ENCODE measurements at places on chromosomes 5 and 9. TPM values are rescaled to one million over a fixed set of nuclear protein-coding genes. Genes with fewer than 3 reads are reported as not detected.

The MCC gene
- total RNA-seq = 18.6 TPM

The GABRA6 gene
- total RNA-seq = not detected

The HMHB1 gene
- total RNA-seq = not detected

The LEAP2 gene
- 0.60 TPM for total RNA-seq

The MYMK gene
- not detected for total RNA-seq

The AQP7 gene
- total RNA-seq = 0.80 TPM

The PTGDS gene
- 80.4 TPM for total RNA-seq

The DMGDH gene
- 3.2 TPM for total RNA-seq

The NMUR2 gene
- not detected for total RNA-seq

The UBQLN1 gene
- total RNA-seq = 83.4 TPM

The SNCB gene
- total RNA-seq = not detected

The ZNF879 gene
- total RNA-seq = 2.9 TPM

The HAVCR1 gene
- total RNA-seq = not detected

DNA sequence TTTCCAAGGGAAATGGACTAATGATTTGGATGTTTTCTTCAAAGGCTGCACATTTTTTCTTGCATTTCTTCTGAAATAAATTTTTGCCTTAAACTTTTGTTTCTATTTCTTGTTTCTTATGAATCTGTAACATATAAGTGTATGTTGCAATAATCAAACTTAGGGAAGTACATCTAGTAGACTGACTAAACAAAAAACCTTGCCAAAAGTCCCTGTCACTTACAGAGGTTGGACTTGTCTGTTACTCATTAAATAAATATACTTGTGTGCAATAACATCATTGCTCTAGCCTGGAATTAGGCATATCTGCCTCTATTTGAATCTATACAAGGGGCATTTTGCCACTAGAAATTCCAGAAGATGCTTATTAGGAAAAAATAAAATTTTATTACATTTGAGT lies 56.6 kb downstream of the C6 start:
- no peaks in the 10 kb centered on the region for H3K36me3 ChIP-seq
- no peak overlapping the region for H3K4me3 ChIP-seq
- peaks cover 2% of the 10 kb centered on the region for H3K27me3 ChIP-seq
- no peak for DNase-seq
- no peaks in the 10 kb centered on the region for H3K4me1 ChIP-seq
- H3K27ac ChIP-seq = no peak overlapping the region

- peaks cover 7% of the 10 kb centered on the region for H3K27me3 ChIP-seq
- no peak overlapping the region for H3K4me3 ChIP-seq
- no peak for DNase-seq
- H3K36me3 ChIP-seq = no peaks in the 10 kb centered on the region
- no peaks in the 10 kb centered on the region for H3K4me1 ChIP-seq
Measured at GRCh38 chr9:12403721-12404120, 289.5 kb upstream of the TYRP1 start.

DNA sequence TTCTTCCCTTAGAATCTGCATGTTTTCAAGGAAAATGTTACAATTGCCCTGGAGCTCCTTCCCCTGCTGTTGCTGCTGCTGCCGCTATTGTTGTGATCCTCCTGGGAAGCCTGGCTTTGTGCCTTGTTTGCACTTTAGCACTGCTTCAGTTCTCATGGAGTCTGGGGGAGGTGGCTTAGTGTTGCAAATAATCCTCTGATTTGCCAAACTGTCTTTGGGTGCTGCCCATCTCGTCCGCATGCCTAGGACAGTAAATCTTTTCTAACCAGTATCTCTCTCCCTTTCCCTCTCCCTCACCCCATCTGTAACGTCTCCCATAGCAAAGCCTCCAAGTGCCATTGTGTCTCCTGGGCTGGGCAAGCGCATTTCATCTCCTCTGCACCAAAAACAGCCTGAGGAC lies 30.3 kb downstream of the FAM240B start:
- no peak overlapping the region for H3K4me3 ChIP-seq
- no peak for DNase-seq
- no peaks in the 10 kb centered on the region for H3K27me3 ChIP-seq
- H3K4me1 ChIP-seq = peaks cover 29% of the 10 kb centered on the region

GRCh38 chr5:93346301-93346700 lies 234.7 kb downstream of the NR2F1-AS1 start:
- no peaks in the 10 kb centered on the region for H3K36me3 ChIP-seq
- H3K4me1 ChIP-seq = peaks cover 35% of the 10 kb centered on the region
- no peak for DNase-seq

DNA sequence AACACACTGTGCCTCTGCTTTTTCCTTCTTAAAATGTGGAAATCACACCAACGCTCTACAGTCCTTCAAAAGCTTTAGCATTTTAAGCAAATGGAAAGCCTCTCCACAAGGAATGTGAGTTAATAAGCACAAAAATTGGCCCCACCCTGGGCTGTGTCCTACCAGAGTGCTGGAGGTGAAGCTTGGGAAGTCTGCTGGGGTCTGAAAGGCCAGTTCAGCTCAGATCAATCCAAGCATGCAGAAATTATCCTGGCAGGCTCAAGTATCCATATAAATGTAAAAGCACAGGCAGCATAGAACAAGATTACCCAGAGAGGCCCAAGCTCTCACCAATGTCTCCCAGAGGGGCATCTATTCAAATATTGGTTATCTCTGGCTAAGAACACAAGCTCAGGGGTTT lies 98.5 kb downstream of the ESM1 start:
- H3K36me3 ChIP-seq = no peaks in the 10 kb centered on the region
- peaks cover 37% of the 10 kb centered on the region for H3K4me1 ChIP-seq
- DNase-seq = no peak

GRCh38 chr5:18992264-18992663 lies 995.7 kb downstream of the CDH18 start:
- H3K36me3 ChIP-seq = no peaks in the 10 kb centered on the region
- H3K4me1 ChIP-seq = no peaks in the 10 kb centered on the region
- DNase-seq = no peak
- H3K27ac ChIP-seq = no peak overlapping the region
- peaks cover 4% of the 10 kb centered on the region for H3K27me3 ChIP-seq
- no peak overlapping the region for H3K4me3 ChIP-seq

GRCh38 chr5:38765399-38765861 lies 80.4 kb upstream of the OSMR start:
- H3K4me1 ChIP-seq = peaks cover 19% of the 10 kb centered on the region
- H3K4me3 ChIP-seq = no peak overlapping the region
- no peaks in the 10 kb centered on the region for H3K27me3 ChIP-seq
- peak overlapping the region; percentile 36 for H3K27ac ChIP-seq

GRCh38 chr5:160923411-160923810 lies 71.4 kb upstream of the ATP10B start:
- no peak overlapping the region for H3K4me3 ChIP-seq
- H3K27ac ChIP-seq = no peak overlapping the region
- H3K36me3 ChIP-seq = no peaks in the 10 kb centered on the region
- DNase-seq = no peak
- H3K4me1 ChIP-seq = no peaks in the 10 kb centered on the region

DNA sequence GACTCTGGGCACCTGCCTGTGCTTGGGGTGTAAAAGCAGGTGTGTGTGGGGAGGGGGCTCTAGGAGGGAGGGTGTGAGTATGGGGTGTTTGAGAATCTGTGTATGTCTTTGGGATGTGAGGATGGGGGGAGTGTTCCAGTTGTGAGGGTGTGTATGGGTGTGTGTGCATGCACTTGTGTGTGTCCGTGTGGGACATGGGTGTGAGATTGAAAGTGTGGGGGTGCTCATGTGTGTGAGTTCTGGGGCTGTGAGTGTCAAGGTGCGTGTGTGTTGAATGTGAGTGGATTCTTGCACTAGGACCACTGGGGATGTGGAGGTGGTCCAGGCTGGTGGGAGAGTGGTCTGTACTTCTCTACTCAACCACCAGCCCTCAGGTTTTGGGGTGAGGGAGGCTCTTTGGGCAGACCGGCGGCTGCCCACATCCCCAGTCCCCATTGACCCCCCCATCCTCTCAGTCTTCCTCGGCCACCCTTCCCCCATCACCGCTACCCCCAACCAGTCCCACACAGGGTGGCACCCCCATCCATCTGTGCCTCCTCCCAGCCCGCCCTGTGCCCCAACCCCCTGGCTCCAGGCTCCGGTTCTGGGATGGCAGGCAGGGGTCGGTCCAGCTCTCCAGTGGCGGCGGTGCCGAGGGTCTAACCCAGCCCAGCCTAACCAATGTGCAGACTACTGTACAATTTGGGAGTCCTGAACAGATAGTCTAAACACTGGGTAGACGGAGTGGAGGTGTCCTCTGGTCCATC lies 31.5 kb downstream of the GOLGA2 start:
- peak overlapping the region; percentile 62 for H3K4me3 ChIP-seq
- DNase-seq = no peak
- H3K36me3 ChIP-seq = peaks cover 9% of the 10 kb centered on the region
- peaks cover 29% of the 10 kb centered on the region for H3K4me1 ChIP-seq

GRCh38 chr9:121220996-121221663 lies 19.5 kb upstream of the RAB14 start:
- no peaks in the 10 kb centered on the region for H3K27me3 ChIP-seq
- H3K4me1 ChIP-seq = peaks cover 10% of the 10 kb centered on the region
- no peak overlapping the region for H3K27ac ChIP-seq
- no peaks in the 10 kb centered on the region for H3K36me3 ChIP-seq
- no peak overlapping the region for H3K4me3 ChIP-seq

- no peaks in the 10 kb centered on the region for H3K36me3 ChIP-seq
- H3K27ac ChIP-seq = no peak overlapping the region
- DNase-seq = no peak
- no peak overlapping the region for H3K4me3 ChIP-seq
- peaks cover 12% of the 10 kb centered on the region for H3K4me1 ChIP-seq
- H3K27me3 ChIP-seq = no peaks in the 10 kb centered on the region
Measured at GRCh38 chr9:114684036-114684435, 2.0 kb upstream of the TEX48 start.

DNA sequence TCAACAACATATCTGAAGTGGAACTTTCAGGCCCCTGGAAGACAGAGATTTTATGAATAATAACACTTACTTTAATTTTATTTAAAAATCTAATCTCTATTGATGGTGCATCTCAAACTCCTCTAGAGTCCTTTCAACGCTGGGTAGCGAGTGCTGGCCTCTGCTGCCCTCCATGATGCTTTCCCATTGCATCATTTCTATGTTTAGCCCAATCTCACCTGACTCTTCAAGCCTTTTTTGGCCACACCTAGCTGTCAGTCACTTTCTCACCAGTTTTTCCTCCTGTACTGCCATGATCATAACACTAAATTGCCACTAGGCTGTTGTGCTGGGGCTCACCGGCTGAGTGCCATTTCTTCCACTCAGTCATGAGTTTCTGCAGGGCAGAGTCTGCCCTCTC lies 396.1 kb upstream of the DAP start:
- no peak overlapping the region for H3K4me3 ChIP-seq
- H3K4me1 ChIP-seq = no peaks in the 10 kb centered on the region
- H3K27ac ChIP-seq = no peak overlapping the region
- DNase-seq = no peak
- H3K27me3 ChIP-seq = peaks cover 29% of the 10 kb centered on the region

DNA sequence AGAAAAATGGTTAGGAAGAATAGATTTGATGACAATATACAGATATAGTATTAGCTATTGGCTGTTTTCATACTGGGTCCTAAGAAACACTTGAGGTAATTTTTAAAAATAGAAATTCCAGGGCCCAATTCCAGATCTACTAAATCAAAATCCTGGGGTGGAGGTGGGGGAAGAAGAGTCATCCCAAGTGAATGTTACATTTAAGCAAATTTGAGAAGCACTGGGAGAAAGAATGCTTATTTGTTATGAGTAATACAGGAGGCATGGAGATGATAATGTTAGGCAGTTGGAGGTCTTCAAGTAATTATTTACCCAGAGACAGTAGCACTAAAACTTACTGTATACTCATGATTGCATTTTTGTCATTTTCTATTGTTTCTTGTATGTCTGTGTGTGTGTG lies 93.0 kb upstream of the DAB2 start:
- no peaks in the 10 kb centered on the region for H3K36me3 ChIP-seq
- no peak for DNase-seq
- H3K27ac ChIP-seq = peak overlapping the region; percentile 88

DNA sequence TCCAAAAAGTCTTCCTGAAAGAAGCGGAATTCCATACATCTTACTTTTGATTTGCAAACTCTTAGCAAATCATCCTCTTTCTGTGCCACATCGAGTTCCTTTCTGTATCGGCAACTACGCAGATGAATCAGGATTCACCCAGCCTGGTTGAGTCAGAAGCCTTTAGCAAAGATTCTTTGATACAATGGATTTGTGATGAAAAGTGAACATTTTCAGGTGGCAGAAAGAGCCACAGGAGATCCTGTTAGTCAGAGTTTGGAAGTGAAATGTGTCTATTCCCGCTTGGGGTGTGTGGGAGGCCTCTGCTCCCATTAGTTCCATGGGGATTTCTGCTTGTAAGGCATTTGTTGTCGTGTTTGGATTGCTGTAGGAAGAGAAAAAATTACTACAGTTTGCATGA lies 351.8 kb upstream of the WWC1 start:
- H3K36me3 ChIP-seq = no peaks in the 10 kb centered on the region
- H3K4me3 ChIP-seq = no peak overlapping the region
- no peak overlapping the region for H3K27ac ChIP-seq
- peaks cover 52% of the 10 kb centered on the region for H3K4me1 ChIP-seq
- H3K27me3 ChIP-seq = no peaks in the 10 kb centered on the region

GRCh38 chr5:73912821-73913271 lies 286.9 kb downstream of the ARHGEF28 start:
- no peaks in the 10 kb centered on the region for H3K36me3 ChIP-seq
- no peak overlapping the region for H3K4me3 ChIP-seq
- DNase-seq = no peak
- peaks cover 34% of the 10 kb centered on the region for H3K4me1 ChIP-seq

DNA sequence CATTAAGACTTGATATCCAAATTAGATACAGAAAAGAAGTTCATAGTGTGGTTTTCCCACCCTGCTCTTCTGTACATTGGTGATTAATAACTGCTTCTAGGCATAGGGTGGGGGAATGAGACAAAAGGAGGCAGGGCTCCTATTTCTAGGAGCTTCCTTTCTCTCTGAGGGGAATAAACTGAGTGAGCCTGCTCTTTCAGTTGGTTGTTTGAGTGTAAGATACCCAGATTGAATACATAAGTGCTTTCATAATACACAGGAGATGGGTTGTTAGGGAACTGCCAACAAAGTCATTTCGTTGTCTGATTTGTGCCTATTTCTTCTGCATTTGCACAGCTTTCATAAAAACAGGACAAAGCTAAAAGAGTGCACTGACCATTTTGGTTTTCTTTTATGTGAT lies 48.9 kb upstream of the TTC23L start:
- H3K36me3 ChIP-seq = peaks cover 7% of the 10 kb centered on the region
- peak overlapping the region; percentile 66 for H3K27ac ChIP-seq
- no peaks in the 10 kb centered on the region for H3K27me3 ChIP-seq

DNA sequence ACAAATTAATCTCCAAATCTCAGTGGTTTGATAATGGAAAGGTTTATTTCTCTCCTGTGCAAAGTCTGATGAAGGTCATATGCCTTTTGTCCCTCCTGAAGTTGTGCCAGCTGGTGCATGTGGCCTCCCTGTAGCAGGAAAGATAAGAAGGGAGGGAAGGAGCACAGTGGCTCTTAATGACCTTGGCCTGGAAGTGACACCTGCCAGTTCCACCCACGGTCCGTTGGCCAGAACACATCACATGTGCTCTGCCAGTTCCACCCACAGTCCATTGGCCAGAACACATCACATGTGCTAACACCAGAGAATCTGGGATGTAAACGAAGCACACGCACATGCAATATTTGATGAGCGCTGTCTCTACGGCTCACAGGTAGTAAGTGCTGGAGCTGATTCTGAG lies 130.9 kb downstream of the DOCK2 start:
- no peaks in the 10 kb centered on the region for H3K36me3 ChIP-seq
- DNase-seq = no peak
- no peak overlapping the region for H3K4me3 ChIP-seq
